ENCODE measurements at places on chromosomes 16 and 17. TPM values are rescaled to one million over a fixed set of nuclear protein-coding genes. Genes with fewer than 3 reads are reported as not detected.

- H3K4me3 ChIP-seq: no peak overlapping the region
- H3K36me3 ChIP-seq: no peaks in the 10 kb centered on the region
- H3K27ac ChIP-seq: no peak overlapping the region
- no peak for DNase-seq
Measured at GRCh38 chr17:79341222-79341780, 266.7 kb downstream of the ENGASE start.

KRTAP3-2 gene
- not detected for total RNA-seq

C1QL1 gene
- 1.9 TPM for total RNA-seq

ATP1B2 gene
- total RNA-seq: 0.54 TPM
